ENCODE measurements at places on chromosomes 12 and 14. TPM values are rescaled to one million over a fixed set of nuclear protein-coding genes. Genes with fewer than 3 reads are reported as not detected.

RHOJ gene
- total RNA-seq = 5.3 TPM

LRRC9 gene
- not detected for total RNA-seq

TMPRSS12 gene
- not detected for total RNA-seq

C1R gene
- total RNA-seq = 966 TPM

KRT75 gene
- total RNA-seq = not detected

PTPRB gene
- total RNA-seq = 1.7 TPM
